Muscle of back (tissue), 13 donors: ENCODE measurements at places on chromosomes 4 and X. TPM values are rescaled to one million over a fixed set of nuclear protein-coding genes. Genes with fewer than 3 reads are reported as not detected.

GRCh38 chrX:153371256-153371655 is 29.9 kb downstream of the PNMA6E start:
- no peak for DNase-seq

DNA sequence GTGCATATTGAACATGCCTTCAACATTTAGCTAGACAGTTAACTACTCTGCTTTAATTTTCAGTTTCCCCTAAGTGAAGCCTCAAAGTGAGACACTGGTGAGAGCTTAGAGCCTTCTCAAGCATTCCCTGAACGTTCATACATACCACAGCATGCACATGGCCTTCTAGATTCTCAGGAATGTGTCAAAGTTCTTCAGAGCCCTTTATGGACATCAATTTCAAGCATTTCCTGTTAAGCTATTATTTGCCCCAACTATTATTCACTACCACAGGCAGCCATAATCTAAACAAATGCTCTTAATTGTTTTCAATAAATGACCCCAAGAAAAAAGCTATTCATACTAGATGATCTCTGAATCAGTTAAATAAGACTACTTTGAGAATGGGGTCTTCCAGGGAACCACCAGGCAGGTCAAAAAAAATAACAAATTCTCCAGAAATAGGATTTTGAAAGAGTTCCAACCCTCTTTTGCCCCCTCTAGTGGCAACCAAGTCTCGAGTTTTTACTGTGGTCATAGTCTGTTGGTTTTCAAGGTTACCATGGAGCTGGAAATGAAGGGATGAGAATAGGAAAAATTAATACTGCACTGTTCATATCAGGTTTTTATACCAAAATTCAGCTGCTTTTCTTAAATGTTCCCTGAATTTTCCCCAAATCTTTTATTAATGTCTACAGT is 235.4 kb downstream of the RAB28 start:
- DNase-seq, result no peak

DNA sequence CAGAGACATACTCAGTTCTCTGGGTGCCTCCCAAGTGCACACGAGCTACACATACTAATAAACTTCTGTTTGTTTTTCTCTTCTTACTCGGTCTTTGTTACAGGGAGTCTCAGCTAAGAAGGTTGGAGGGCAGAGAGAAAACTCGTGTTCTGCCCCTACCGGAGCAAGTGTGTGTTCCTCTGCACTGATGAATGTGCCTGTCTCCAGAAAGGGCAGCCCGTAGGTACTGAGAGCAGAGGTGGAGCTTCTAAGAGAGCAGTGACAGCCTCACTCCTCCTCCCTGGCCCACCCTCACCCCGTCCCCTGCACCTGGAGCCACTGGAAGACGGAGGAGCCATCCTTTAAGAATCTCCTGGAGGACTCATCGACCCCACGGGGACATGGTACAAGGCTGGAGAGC is 67.6 kb downstream of the MTNR1A start:
- no peak for DNase-seq

GRCh38 chr4:8739317-8739716 is 132.3 kb downstream of the HMX1 start:
- no peak for DNase-seq

DNA sequence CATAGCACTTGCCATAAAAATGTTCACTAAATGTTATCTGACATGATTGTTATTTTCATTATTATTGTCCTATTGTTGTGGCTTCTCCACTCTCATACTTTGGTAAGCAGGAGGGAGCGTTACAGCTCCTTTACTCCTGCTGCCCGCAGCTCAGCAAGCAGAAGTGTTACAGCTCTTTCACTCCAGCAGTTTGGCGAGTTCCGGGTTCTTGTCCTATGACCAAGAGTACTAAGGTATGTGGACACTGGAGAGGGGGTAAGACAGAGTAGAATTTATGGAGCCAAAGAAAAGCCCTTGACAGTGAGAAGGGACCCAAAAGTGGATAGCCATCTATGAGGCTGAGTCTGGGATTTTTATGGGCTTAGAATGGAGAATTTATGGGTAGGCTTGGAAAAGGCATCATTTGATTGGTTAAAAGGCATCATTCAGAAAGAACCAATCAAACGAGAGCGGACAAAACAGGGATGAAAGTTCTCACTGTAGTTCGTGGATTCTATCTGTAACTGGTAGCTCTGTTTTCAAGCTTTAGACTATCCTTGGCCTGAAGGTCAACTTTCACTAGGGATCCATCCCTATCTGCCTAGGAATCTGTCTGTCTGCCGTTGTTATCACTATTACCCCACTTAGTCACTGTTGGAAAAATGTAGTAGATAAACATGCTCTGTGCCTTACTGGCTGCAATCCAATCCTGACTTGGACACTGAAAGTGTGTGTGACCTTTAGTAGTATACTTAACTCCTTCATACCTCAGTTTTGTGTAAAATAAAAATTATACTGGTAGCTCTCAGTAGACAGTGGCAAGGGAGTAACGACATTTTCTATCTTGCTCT is 545.6 kb upstream of the LCORL start:
- no peak for DNase-seq

DNA sequence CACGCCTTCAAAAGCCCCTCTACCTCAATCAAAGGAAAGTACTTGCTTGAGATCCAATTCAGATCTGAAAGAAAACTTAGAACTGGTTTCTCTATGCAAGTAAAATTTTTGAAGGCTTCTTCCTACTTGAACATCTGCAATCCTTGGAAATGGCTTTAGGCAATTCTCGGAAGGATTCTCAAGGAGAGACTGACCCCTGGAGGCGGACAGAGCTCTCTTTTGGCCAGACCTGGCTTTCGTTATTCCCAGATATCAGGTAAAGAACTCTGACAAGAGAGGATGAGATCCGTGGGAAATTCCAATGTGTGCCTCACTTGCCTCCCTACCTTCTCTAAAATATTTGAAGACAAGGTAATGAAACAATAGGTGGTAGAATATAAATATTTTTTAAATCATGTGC is 670.3 kb upstream of the FAM241A start:
- DNase-seq, result no peak

- no peak for DNase-seq
Measured at GRCh38 chr4:156729416-156729815, 242.2 kb downstream of the PDGFC start.

GRCh38 chr4:41135801-41136200 is 78.5 kb downstream of the APBB2 start:
- no peak for DNase-seq

DNA sequence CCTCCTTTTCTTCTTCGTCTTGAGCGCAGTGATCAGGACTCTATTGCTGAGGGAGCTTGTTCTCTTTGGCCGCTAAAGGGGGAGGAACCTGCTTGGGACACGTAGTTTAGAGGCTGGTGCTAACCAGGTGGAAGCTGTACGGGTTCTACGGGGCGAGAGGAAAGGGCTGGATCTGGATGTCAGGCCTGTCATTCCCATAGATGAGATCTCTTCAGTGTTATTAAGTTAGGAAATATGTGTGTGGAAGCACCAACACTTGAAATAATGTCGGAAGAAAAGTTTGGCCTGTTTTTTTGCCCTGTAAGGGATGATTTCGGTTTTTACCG is 643 bp downstream of the SRP72 start:
- DNase-seq, result peak; percentile 22

DNA sequence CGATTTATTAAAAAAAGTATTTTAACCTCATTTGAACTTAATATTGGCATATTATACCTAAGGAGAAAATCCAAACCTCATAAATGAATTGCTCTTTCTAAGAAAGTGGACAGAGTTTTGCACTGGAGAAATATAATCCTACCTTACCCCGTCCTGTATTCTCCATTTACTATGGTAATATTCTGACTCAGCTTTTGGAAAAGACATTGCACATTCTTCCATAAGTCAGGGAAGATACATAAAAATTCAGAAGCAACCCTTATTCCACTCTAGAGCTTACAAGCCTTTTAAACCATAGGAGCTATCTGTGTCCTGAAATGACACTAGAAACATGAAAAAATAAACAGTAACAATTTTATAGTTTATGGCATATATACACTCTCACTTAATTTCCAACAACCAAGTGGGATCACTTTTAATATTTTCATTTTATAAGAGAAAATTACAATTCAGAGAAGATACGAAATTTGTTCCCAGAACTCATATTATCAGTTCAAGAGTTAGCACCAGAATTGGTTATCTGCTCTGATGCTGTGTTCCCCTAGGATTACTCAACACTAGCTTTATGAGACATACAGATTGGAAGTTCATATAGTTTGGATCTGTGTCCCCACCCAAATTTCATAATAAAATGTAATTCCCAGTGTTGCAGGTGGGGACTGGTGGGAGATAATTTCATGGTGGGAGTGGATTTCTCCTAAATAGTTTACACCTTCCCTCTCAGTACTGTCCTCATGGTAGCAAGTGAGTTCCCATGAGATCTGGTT is 359.4 kb downstream of the ARAP2 start:
- DNase-seq, result no peak

TGIF2LX gene
- polyA plus RNA-seq, result not detected

OFD1 gene
- polyA plus RNA-seq, result 29.8 TPM

IL2RG gene
- polyA plus RNA-seq, result 7.4 TPM

GLOD5 gene
- not detected for polyA plus RNA-seq

HAND2 gene
- polyA plus RNA-seq, result not detected
